ENCODE measurements at places on chromosomes 3 and 15.

DNA sequence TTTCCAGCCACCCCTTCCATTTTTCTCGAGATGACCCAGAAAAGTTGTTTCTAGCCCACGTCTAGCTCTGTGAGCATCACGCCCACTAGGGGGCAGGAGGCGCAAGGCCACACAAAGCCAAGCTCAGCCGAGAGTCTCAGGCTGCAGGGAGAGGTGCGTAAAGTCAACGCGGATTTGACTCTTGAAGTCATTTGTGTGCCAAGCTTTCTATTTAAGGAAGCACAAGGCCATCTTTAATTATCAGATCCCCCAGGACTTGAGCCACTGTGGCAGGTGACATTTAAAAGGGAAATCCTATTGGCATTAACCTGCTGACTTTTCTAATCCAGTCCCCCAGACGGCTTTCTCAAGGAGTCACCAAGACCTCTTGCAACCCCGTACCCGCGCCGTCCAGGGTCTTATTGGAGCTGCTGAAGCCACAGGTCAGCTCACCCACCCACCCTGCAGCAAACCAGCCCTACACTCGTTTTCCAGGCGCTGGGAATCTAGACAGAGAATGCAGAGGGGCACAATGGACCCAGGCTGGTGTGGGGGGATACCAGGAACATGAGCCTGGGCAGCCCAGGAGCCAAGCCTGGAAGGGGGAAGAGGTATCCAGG is 62.1 kb downstream of the CAPN7 start:
- DNase-seq: peak; percentile 87

GRCh38 chr3:117550766-117551165 is 841.2 kb downstream of the TUSC7 start:
- no peak for DNase-seq

DNA sequence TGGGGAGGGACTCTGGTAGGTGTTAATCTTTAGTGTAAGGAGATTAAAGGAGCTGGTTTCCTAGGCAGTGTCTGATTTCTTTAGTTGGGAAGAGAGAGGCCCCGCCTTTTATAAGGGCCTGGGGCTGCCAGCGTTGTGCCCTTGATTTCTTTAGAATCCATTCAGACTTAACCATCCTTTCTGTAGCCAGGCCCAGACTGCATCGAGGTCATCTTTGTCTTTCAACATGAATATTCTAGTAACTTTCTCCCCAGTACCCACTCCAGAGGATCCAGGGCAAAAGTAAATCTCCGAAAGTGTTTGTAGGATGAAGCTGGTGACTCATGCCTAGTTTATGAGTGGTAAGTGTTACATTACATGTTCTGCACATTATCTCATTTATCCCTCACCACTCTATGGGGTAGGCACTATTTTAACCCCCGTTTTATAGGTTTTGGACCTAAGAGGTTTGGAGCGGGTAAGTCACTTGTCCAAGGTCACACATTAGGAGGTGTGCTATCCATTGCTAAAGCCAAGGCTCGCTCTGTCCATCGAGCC is 11.8 kb upstream of the USP3 start:
- no peak for DNase-seq

- no peak for DNase-seq
Observed at GRCh38 chr15:100033140-100033857, 300.1 kb upstream of the LYSMD4 start.

- no peak for DNase-seq
Observed at GRCh38 chr3:124281453-124282316, 289.8 kb upstream of the ROPN1 start.

DNA sequence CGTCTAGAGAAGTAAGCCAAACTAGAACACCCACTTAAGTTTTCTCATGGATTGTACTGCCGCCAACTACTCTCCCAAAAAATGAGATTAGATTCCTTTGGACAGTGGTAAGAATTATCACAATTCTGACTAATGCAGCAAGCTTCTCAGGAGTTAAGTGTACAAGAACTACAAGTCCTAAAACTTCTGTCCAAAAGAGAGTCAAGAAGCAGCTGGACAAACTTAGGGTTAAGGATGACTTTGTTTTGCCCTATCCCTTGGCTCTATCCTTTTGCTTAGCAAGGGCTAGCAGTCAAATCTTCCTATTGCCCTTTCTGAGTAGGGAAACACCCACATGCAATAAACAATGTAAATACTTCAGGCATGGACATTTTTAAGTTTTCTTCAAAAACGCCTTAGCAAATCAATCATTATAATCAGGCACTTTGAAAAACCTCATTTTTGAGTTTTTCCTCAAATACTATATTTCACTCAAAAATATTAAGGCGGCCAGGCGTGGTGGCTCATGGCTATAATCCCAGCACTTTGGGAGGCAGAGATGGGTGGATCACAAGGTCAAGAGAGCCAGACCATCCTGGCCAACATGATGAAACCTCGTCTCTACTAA is 19.5 kb downstream of the RAF1 start:
- DNase-seq: no peak

DNA sequence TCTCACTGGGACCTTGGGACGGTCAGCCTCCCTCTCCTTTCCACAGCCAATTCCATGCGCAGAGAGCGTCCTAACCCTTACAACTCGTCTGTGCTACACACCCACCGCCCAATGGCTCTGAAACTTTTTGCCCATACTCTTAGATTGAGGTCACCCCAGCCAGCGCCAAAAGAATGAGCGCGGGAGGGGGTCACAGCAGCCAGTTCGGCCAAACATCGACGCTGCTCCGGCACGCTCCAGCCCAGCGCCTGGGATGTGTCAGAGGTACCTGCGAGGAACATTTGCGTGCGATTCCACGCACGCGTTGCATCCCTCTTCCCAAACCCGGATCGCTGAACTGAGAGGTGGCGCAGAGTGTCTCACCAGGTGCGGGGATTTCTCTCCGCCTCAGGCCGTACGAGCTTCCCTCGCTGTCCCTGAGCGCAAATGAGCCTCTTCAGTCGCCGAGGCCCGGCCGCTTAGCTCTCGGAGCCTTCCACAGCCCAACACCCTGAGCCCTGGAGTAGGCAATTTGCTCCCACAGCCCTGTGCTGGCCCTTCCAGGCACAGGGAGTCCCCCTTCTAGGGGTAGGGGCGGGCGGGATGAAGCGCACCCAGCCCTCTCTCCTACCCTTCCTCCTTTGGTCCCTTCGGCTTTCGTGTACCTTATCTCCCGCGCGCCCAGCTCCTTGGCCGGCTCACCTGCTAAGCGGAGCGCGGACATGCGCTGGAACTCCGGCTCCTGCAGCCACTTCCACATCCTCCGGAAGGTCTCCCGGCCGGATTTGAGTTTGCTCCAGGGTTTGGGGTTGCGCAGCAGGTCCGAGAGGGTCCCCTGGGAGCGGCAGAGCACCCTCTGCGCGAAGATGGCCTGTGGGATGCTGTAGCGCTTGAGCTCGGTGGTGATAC is 1.8 kb downstream of the ONECUT1 start:
- DNase-seq: no peak

- DNase-seq: no peak
Observed at GRCh38 chr3:27528791-27529190, 44.6 kb upstream of the SLC4A7 start.

- no peak for DNase-seq
Observed at GRCh38 chr3:196948442-196949284, 6.3 kb upstream of the NCBP2 start.

Measured in CD4-positive, alpha-beta T cell treated with Interleukin-6 at 100 ng/mL for 8 hours (primary cell).